ENCODE measurements at places on chromosomes 1 and 21.

- DNase-seq = no peak
These were observed 59.2 kb downstream of the SASS6 start for GRCh38 chr1:100073531-100073930.

DNA sequence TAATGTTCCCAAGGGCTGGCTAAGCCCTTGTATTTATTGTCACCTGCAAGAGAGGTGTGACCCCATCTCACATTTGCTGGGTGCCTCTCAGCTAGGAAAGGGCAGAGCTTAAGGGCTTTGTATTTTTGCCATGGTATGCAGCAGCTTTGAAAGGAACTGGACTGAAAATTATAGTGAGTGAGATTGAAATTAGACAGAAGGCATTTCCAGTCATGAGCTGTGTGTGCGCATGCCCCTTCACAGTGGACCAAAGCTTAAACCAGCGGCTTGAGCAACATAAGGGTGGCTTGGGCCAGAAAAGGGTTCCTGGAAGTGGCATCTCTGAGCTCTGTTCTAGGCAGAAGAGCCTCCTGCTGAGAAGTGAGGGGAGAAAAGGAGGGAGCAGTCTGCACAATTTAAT lies 19.8 kb downstream of the MYOG start:
- DNase-seq = no peak

DNA sequence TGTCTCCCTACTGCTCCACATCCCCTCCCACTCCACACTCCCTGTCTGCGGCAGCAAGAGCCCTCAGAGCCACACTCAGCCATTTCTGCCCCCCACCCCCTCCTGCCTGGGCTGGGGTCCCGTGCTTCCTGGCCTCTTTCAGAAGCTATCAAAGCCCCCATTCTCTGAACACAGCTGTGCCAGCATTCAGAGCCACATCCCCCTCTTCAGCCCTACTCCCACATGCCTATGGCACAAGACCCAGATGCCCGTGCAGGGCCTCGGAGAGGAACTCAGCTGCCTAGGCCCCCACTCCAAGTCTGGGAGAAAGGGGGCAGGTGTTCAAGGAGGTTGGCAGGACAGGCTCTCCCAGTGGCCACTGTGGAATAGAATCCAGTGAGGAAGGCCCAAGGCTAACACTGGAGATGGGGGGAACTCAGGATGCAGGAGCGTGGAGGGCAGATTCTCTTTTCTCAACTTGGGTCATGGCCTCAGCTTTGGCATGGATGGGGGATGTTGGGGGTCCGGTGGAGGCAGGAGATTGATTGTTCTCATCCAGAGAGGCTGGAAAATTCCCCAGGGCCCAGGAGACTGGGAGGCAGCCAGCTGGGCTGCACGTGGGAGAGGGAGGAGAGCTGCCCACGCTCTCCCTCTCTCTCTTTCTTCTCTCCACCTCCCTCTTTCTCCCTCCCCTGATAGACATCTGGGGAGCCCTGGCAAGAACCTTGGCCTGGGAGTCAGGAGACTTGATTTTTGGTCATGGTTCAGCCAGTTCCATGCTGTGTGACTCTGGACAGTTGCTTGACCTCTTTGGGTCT lies 3.5 kb upstream of the BCAN start:
- DNase-seq = no peak

DNA sequence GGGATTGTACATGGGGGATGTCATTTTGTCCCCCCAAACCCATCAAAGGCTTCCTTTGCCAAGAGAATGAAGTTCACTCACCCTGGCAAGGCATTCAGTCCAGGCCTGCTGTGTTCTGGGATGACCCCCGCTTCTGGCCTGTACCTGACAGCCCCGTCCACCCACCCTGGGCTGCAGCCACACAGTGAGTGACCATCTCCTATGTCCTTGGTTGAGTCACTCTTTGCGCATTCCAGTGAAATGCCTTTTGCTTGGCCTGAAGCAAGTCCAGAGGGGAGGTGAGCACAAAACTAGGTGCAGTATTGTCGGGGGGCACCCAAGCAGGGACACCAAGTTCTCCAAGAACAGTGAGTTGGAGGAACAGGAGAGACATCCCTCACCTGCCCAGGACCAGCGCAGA lies 10.2 kb downstream of the TMPRSS3 start:
- DNase-seq = no peak

DNA sequence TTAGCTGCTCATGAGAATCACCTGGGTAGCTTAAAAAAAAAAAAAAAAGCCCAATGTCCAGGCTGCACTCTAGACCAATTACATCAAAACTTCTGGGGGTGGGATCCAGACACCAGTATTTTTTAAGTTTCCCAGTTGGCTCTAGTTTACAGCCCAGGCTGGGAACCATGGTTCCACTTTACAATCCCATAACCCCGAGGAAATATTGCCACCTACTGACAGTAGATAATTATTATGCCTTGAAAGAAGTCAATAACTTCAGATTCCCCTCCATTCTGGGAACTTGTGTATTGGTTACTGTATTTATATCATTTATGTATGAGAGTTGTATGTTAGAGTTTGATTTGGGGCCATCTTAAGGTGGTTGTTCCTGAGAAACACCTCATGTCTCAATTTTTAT lies 100.2 kb downstream of the SPATA46 start:
- DNase-seq = no peak
